ENCODE measurements at places on chromosomes 7 and 10.

- no peak for DNase-seq
Measured at GRCh38 chr10:24463611-24464426, 254.9 kb downstream of the KIAA1217 start.

DNA sequence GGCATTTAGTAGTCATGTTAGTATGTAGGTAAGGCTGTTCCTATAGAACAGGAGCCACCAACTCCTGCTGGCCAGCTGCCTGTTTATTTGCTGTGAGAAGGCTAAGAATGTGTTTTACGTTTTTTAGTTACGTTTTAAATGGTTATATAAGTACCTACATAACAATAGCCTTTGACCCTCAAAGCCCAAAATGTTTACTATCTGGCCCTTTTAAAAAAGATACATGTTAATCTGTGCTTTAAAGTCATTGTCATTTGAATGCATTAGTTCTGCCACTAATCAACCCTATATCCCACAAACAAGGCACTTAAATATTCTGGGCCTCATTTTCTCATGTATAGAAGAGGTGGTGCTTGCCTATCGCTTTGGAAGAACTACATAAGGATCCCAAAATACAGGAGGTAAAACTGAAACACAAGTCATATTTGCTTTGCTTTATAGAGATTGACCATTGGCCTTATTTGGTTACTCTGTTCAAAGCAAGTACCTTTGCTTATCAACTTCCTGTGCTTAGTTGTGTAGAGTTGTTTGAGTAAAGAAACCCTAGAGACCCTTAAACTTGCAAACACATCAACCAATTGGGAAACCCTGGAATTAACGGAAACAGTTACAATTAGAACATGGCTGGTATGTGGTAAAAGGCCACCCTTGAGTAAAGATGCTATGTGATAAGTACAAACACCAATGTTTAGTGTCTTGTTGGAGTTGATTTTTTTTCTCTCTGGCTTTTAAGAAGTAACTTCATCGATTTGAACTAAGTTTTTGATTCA, 25.9 kb downstream of the TIMM23 start:
- no peak for DNase-seq

DNA sequence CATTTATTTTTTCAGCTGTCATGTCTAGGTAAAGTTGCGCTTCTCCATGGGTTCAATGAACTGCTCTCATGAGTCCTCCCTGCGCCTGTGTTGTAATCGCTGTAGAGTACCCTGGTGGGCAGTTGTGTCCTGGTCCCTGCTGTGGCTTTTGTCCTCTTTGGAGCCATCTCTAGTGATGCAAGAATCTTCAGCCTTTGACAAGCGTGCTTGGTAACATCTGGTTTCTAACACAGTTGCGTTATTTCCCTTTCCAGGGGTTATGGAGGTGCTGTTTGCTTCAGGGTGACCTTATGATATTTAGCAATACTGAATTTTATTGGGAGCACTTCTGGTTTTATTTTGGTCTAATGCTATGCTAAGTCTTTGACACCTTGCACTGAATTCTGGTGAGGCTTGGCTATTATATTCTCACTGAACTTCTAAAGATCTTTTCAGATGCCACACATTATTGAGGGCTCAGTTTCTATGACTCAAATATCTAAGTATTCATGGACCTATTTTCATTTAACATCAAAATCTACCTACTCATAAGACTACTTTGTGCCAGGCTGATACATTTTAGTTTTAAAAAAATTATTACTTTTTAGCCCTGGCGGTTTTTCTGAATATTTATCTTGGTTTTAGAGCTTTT, 88.6 kb downstream of the FANK1 start:
- no peak for DNase-seq

DNA sequence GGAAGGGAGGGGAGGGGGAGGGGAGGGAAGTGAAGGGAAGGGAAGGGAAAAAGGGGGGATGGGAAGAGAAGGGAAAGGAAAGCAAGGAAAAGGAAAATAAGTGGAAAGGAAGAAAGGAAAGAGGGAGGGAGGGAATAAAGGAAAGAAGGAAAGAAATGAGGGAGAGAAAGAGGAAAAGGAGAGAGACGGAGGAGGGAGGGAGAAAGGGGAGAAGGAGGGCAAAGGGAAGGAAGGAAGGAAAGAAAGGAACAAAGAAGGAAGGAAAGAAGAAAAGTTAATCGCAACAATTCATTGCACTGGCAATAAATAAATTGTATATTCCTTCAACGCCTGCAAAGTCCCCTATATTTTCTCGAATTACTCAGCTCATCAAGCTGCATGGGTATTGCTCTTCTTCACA, 2.6 kb upstream of the VWC2 start:
- no peak for DNase-seq
